ENCODE measurements at places on chromosomes 5 and 9. TPM values are rescaled to one million over a fixed set of nuclear protein-coding genes. Genes with fewer than 3 reads are reported as not detected.

DNA sequence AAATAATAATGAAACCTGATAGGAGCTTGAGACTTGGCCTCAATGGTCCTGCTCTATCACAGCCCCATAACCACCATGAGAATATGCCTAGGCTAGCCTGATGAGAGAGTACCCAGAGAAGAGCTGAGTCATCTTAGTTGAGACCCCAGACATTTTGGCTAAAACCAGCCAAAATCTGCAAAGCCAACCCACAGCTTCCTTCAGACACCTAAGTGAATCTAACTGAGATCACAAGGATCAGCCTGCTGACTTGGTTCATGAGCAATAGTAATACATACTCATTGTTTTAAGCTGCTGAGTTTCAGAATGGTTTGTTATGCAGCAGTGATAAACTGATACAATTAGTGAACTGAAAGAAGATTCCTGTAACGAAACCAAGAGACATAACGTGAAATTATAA is 473.7 kb upstream of the PTGER4 start:
- H3K36me3 ChIP-seq: no peaks in the 10 kb centered on the region
- no peak overlapping the region for H3K4me3 ChIP-seq
- no peak overlapping the region for H3K27ac ChIP-seq
- H3K4me1 ChIP-seq: peaks cover 26% of the 10 kb centered on the region
- no peak for DNase-seq
- H3K27me3 ChIP-seq: no peaks in the 10 kb centered on the region

- no peak overlapping the region for H3K27ac ChIP-seq
- DNase-seq: no peak
- no peaks in the 10 kb centered on the region for H3K4me1 ChIP-seq
- no peak overlapping the region for H3K4me3 ChIP-seq
Observed at GRCh38 chr9:33923998-33924701, 107.2 kb downstream of the UBE2R2 start.

GRCh38 chr5:125668884-125669283 is 754.3 kb upstream of the GRAMD2B start:
- no peak for DNase-seq
- no peaks in the 10 kb centered on the region for H3K36me3 ChIP-seq
- no peaks in the 10 kb centered on the region for H3K27me3 ChIP-seq
- H3K4me3 ChIP-seq: no peak overlapping the region
- no peak overlapping the region for H3K27ac ChIP-seq

DNA sequence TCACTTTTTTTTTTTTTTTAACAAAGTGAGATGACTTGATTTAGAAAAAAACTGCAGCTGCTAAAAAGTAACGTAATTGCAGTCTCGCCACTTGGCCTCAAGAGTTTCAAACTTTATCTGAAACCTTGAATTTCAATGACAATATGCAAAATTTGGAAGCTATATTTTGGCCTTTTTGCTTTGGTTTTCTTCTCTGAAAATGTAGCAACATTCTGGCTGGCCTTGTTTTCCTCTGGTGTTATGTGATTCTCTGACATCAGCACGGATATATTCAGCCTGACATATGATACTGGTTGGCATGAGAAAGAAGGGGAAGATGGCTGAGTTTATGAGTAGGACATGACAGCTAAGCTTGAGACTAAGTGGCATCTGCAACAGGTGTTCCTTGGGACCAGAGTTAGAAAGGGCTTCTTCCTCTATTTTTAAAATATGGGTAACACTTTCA is 136.5 kb downstream of the MEF2C start:
- peaks cover 9% of the 10 kb centered on the region for H3K27me3 ChIP-seq
- H3K4me3 ChIP-seq: no peak overlapping the region
- no peak for DNase-seq
- H3K27ac ChIP-seq: no peak overlapping the region
- no peaks in the 10 kb centered on the region for H3K36me3 ChIP-seq
- H3K4me1 ChIP-seq: peaks cover 2% of the 10 kb centered on the region

DNA sequence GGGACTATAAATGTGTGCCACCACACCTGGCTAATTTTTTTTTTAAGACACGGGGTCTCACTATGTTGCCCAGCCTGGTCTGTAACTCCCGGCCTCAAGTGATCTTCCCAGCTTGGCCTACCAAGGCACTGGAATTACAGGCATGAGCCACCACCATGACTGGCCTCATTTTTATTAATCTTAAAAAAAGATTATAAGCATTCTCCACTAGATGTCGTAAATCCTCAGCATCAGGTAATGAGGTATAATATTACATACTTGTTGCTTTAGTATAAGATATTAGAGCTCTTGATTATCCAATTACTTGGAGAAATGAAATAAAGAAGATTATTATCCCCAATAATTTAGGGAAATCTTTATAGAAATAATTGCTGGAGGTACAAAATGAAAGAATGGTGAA is 78.2 kb upstream of the HTR1A start:
- H3K27ac ChIP-seq: no peak overlapping the region
- no peaks in the 10 kb centered on the region for H3K4me1 ChIP-seq
- H3K27me3 ChIP-seq: no peaks in the 10 kb centered on the region

DNA sequence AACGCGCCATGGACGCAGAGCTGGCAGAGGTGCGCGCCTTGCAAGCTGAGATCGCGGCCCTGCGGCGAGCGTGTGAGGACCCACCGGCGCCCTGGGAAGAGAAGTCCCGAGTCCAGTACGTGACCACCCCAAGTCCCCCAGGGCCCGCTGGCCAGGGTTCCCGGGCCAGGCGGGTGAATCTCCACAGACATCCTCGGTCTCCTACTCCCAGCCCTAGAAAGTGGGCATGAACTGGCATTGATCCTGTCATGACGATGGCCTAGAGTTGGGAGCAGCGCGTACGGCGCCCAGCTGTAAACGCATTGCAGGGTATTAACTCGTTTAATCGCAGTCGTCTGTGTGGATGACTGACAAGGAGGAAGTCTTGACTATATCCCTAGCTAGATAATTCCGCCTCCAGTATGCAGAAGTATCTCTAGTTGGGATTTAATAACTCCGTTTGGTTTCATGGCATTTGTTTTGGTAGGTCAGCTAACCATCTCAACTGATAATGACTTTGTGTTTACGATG is 293 bp downstream of the CENPP start:
- peak overlapping the region; percentile 98 for H3K27ac ChIP-seq
- H3K27me3 ChIP-seq: no peaks in the 10 kb centered on the region
- no peak for DNase-seq
- H3K36me3 ChIP-seq: peaks cover 25% of the 10 kb centered on the region
- peaks cover 33% of the 10 kb centered on the region for H3K4me1 ChIP-seq

DNA sequence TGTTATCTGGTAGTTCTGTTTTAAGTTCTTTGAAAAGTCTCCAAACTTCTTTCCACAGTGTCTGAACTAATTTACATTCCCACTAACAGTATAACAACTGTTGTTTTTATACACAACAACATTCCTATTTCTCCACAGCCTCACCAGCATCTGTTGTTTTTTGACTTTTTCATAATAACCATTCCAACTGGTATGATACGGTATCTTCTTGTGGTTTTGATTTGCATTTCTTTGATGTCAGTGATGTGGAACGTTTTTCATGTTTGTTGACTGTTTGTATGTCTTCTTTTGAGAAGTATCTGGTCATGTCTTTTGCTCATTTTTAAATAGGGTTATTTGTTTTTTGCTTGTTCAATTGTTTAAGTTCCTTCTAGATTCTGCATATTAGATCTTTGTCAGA is 12.6 kb upstream of the GRAMD2B start:
- H3K27me3 ChIP-seq: no peaks in the 10 kb centered on the region
- no peaks in the 10 kb centered on the region for H3K4me1 ChIP-seq
- DNase-seq: no peak
- H3K27ac ChIP-seq: no peak overlapping the region
- no peaks in the 10 kb centered on the region for H3K36me3 ChIP-seq

- H3K36me3 ChIP-seq: peaks cover 55% of the 10 kb centered on the region
- no peaks in the 10 kb centered on the region for H3K27me3 ChIP-seq
- DNase-seq: no peak
Observed at GRCh38 chr9:131148966-131149687, 23.7 kb downstream of the NUP214 start.

GRCh38 chr5:127011153-127011552 is 19.2 kb downstream of the MARCHF3 start:
- no peak for DNase-seq
- no peak overlapping the region for H3K4me3 ChIP-seq
- H3K27ac ChIP-seq: peak overlapping the region; percentile 67

DNA sequence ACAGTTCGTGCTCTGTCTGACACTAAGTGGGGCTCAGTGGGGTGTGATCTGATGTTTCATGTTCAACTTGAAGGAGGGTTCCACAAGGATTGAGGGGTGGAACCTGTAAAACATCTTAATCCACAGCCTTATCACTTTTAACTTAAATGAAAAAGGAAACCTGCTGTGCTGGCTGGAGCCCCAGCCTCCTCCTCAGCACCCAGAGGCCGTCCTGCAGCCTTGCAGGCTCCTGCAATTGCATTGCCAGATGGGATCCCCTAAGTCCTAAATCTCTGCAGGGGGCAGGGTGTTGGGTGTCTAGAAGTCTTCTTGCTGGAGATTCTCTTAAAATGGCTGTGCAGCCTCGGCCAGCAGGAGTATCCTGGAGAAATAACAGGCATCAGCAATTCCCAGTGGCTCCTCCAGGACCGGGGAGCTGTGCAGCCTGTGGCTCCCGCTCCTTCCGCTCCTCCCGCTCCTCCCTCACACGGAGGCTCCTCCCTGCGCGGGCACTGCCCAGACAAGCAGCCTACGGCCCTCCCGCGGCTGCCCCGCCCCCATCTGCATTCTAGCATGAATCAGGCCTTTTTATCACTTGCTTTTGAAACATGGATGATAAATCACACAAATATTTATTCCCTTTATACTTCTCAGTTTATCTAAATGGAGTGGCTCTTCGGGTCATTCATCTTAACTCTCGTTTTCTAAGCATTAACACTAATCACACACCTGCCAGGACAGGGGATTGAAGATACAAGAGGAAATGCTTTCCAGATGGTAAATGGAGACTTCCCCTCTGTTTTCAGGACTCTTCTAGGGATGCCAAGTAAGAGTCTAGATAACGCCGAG is 131.0 kb downstream of the ADAMTS16 start:
- no peaks in the 10 kb centered on the region for H3K4me1 ChIP-seq
- peaks cover 2% of the 10 kb centered on the region for H3K27me3 ChIP-seq
- no peaks in the 10 kb centered on the region for H3K36me3 ChIP-seq
- no peak overlapping the region for H3K27ac ChIP-seq

GRCh38 chr9:109355564-109356297 is 34.9 kb upstream of the EPB41L4B start:
- H3K36me3 ChIP-seq: no peaks in the 10 kb centered on the region
- H3K4me3 ChIP-seq: no peak overlapping the region
- peaks cover 1% of the 10 kb centered on the region for H3K27me3 ChIP-seq
- H3K27ac ChIP-seq: no peak overlapping the region
- H3K4me1 ChIP-seq: no peaks in the 10 kb centered on the region

The BSPRY gene
- 9.1 TPM for total RNA-seq

The PCDHAC2 gene
- total RNA-seq: not detected

The ANKRD34B gene
- total RNA-seq: not detected
